Mononuclear cell (primary cell): ENCODE measurements at places on chromosomes 11 and 22. TPM values are rescaled to one million over a fixed set of nuclear protein-coding genes. Genes with fewer than 3 reads are reported as not detected.

Gene GGT5
- 0.31 TPM for total RNA-seq

Gene GGT1
- total RNA-seq, result 8.8 TPM

Gene MIAT
- 15.8 TPM for total RNA-seq

Gene GPR83
- total RNA-seq, result 0.10 TPM

Gene TCN2
- 8.7 TPM for total RNA-seq

Gene APOBEC3H
- 1.9 TPM for total RNA-seq

Gene RTN4RL2
- total RNA-seq, result 0.10 TPM

Gene AIP
- total RNA-seq, result 77.2 TPM

Gene TRAPPC4
- total RNA-seq, result 54.5 TPM

Gene PTPRCAP
- total RNA-seq, result 137 TPM

Gene BTG4
- total RNA-seq, result not detected

Gene DNAJC24
- total RNA-seq, result 9.8 TPM

Gene DAGLA
- 0.94 TPM for total RNA-seq

Gene RIC8A
- total RNA-seq, result 53.4 TPM

Gene RFPL2
- total RNA-seq, result 0.10 TPM

Gene PLEKHB1
- total RNA-seq, result 15.3 TPM

Gene CASP5
- 0.84 TPM for total RNA-seq

Gene LSP1
- 357 TPM for total RNA-seq

Gene PRR33
- not detected for total RNA-seq

Gene MMP13
- total RNA-seq, result not detected

Gene SPTBN2
- 0.10 TPM for total RNA-seq

Gene PATE2
- not detected for total RNA-seq

Gene MAP6
- total RNA-seq, result not detected

Gene TRIM48
- total RNA-seq, result not detected

Gene LARGE1
- total RNA-seq, result 3.9 TPM

Gene CATSPERZ
- total RNA-seq, result not detected

Gene OTOG
- total RNA-seq, result not detected

Gene C11orf21
- 17.3 TPM for total RNA-seq

Gene NXPE1
- not detected for total RNA-seq

Gene SHANK2
- 0.21 TPM for total RNA-seq

Gene CFAP68
- total RNA-seq, result 13.2 TPM
